ENCODE measurements at places on chromosomes 13 and 19.

GRCh38 chr13:42740753-42741152, 40.6 kb upstream of the FAM216B start:
- DNase-seq = no peak

DNA sequence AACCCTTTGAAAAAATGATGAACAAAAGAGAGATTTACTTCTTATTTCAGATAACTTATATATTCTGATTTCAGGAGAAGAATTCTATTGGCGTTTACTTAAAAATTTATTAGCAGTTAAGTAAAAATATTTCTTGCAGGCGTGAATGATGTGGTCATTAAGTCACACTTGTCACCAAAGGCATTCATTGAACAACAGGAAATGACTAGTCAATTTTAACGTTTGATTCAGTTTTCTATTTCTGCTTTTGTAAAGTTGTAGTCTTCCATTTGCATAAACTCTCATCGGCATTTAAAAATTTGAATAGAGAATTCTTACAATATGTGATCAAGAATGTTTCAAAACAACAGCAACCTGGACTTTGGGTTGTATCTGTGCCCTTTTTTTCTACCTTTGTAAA, 83.4 kb downstream of the GPR12 start:
- DNase-seq = no peak

DNA sequence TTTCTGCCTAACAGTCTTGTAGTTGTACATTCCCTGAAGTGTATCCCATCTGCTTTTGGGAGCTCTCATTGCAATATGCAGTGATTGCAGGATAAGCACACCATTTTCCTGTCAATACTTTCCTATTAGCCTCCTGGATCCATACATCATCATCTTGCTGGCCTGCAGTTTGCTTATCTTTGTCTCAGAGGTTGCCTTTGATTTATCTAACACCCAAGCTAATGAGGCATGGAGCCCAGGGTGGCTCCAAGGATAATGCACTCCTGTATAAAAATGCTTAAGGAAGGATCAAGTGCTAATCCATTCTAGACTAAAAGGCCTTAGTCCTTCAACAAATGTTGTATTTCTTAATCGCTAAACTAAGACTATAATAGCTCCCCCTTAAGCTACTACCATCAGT, 161.6 kb upstream of the OBI1 start:
- no peak for DNase-seq

GRCh38 chr13:67520886-67521285, 290.8 kb upstream of the PCDH9 start:
- no peak for DNase-seq

DNA sequence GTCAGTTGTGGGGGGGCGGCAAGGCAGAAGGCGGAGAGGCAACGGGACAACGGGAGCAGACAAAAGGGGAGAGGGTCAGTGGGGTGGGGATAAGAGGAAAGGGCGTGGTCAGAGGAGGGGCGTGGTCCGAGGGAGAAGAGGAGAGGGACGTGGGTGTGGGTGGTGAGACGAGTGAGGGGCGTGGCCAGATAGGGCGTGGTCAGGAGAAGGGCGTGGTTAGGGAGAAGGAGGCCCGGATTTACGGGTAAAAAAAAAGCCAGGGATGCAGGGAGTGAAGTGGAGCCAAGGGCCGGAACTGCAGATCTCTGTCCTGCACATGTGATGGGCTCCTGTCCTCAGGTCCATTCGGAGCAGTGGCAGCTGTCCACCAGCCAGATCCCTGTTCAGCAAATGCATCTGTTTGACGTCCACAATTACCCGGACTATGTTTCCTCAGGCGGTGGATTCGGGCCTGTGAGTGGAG, 21.5 kb downstream of the CPT1C start:
- no peak for DNase-seq
